ENCODE measurements at places on chromosomes 7 and 10.

DNA sequence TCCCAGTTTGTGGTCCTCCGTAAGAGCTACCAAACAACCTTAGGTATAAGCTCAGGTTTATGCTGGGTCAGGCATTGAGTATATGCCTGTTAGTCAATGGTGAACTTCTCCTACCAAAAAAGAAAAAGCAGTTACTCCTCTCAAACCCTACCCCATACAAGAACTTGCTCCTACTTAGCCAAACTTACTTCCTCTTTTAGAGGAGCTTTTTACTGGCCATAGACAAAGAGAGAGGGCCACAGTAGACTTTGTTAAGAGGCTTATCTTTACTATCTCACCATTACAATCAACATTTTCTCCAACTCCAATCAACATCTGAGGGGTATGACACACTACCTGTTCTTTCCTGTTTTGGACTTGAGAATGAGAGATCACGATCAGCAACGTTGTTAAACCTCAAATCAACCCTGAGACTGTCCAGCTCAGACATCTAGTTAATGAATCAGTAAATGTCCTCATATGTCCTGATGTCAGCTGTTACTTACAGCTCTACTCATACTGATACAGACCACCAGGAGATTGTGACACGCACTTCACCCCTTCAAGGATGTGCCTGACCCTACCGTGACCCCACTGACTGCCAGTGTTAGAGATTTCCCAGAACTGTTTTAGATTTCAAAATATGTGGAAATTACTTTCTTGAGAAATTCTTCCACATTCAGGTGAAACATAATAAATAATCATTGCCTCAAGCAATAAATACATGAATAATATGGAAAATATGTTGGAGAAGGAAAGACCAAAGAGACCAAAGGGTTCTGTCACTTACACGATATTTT is 18.4 kb upstream of the CCDC71L start:
- no peak for DNase-seq

DNA sequence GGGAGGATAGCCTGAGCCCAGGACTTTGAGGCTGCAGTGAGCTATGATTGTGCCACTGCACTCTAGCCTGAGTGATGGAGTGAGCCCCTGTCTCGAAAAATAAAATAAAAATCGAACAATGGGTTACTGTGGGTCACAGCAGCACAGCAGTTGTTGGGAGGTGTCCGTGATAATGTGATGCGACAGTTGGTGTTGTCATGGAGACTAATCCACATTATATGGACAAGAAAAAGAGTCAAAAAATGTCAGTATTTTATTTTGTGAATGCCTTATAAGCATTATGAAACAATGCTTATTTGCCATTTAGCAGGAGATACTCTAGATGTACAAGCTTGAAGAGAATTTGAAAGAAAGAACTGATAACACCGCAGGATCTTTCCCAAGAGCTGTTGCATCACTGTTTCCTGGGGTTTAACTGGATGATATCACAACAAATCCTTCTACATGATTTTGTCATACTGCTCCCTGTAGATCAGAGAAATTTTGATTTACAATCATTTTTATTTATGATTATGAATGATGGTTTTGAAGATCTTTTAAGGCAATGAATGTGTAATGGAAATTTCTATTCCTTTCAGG is 195.4 kb downstream of the BAMBI start:
- no peak for DNase-seq

DNA sequence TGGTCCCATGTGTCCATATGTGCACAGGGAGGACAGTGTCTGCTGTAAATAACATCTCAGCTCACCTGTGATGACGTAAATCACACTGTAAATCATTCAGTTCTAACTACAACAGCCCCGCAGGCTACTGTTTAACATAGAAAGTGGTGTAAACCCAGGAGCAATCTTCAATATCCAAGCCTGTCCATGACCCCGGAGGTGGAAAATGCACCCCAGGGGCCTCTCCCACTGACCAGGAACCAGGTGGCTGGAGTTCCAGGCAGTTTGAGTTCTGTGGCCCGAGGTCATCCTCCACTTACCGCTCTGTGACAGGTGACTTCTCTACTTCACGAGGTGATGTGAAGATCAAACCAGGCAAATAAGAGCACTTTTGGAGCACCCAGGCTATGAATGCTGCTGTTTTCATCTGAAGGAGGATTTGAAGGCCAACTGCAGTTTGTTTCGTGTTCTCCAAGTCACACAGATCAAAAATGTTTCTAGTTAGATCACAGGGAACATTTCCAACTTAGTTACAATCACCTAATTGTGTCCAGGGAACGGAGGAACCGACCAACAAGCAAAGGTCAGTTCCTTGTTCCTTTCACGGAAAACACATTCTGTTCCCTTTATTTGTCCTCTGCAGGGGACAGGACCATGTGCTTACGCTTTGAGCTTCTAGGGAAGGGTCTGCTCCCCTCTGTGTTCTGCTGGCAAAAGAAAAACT is 131.8 kb downstream of the WDR37 start:
- no peak for DNase-seq

DNA sequence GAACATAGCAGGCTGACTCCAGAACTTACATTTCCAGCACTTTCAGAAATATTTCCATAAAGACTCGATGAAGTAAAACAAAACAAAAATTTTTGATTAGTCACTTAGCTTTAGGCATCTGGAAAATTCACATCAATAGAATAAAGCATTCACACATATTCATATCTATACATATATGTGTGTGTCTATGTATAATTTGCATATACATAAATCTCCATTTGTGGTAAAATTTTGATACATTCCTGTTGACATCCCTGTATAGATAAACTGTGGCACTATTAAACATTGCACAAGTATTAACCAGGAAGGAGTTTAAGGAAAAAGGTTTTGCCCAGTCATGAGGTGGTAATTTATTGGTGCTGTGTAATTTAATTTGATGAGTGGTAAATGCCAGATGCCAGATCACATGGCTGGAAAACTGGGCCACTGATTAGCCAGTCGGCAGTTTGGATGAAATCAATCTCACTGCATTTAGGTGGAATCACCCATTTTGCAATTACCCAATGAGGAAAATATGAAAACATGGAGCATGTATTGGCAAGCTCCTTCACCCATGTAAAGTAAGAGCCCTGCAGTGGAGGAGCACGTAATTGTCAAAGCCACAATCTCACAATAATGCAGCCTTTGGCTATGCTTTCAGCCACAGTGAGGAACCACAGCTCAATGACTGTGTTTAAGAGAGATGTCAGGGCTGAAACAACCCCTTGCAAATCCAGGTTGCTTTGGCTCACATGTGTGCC is 294.6 kb downstream of the RNLS start:
- no peak for DNase-seq

DNA sequence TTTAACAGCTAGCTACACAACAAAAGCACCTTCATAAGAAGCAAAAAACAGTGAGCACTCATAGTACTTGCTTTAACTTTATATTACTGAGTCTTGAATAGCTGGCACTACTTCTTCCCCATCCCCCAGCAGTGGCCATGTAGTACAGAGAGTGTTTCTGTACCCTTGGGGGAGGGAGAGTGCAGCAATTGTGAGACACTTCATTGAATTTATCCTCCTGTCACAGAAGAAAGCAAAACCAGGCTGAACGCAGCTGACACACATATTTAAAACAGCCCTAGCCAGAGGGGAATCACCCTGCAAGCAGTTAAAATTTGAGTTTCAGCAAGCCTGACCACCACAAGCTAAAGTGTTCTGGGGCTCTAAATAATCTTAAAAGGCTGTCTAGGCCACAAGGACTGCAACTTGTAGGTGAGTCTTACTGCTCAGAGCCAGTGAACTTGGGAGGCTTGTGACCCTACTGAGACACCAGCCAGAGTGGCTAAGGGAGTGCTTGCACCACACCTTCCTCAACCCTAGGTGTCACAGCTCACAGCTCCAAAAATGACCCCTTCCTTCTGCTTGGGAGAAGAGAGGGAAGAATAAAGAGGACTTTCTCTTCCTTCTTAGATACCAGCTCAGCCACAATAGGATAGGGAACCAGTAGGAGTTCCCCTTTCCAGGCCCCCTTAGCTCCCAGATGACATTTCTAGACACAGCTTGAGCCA is 97.7 kb upstream of the MEOX2 start:
- no peak for DNase-seq

GRCh38 chr10:63622097-63622496 is 100.9 kb downstream of the REEP3 start:
- no peak for DNase-seq

DNA sequence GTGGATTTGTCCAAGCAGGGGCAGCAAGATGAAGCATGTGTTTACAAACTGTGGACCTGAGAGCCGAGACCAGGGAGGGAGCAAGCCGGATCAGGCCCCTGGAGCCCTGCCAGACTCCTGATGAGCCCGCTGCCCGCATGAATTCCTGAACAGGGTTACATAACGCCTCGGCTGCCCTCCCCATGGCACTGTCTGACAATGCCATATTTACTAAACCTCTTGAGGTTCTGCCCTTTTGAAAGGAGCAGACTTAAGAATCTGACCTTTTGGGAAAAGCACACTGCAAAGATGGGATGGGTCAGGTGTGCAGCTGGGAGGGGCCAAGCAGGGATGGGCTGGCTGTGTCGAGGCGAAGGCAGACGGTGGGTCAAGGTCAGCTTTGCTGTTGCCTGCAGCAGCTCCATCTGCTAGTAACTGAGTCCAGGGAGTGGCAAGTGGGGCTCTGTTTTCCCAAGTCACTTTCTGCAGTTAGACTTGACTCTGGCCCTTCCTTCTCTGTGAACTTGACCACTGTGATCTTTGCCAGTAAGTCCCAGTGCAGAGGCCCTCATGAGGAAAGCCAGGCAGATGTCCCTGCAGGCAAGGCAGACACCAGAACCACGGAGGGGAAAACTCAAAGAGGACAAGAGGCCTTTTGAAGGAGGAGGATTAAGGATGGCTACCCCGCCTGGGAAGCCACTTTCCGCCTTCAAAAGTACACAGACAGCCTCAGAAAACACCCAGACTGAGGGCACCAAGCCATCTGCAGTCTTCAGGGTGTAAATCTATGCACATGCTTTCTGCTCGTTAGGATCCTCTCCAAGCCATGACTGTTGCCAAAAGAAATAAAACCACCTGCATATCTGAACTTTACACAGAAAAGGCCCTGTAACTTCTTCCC is 175.8 kb downstream of the TNS3 start:
- no peak for DNase-seq

GRCh38 chr10:132631338-132631735 is 93.8 kb downstream of the INPP5A start:
- no peak for DNase-seq

DNA sequence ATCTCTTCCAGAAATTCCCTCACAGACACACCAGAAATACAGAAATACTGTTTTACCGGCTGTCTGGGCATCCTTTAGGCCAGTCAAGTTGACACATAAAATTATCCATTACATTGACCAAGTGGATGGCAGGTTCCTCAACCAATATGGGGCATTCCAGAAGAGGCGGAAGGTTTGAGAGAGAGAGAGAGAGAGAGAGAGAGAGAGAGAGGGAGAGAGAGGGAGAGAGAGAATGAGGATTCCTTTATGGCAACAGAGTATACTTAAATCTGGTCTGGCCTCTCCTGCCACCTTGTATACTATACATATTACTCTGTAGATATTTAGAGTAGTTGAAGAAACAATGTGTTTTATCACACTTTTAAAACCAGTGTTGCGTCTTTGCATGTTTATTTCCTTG is 214.1 kb downstream of the CAMK1D start:
- no peak for DNase-seq

DNA sequence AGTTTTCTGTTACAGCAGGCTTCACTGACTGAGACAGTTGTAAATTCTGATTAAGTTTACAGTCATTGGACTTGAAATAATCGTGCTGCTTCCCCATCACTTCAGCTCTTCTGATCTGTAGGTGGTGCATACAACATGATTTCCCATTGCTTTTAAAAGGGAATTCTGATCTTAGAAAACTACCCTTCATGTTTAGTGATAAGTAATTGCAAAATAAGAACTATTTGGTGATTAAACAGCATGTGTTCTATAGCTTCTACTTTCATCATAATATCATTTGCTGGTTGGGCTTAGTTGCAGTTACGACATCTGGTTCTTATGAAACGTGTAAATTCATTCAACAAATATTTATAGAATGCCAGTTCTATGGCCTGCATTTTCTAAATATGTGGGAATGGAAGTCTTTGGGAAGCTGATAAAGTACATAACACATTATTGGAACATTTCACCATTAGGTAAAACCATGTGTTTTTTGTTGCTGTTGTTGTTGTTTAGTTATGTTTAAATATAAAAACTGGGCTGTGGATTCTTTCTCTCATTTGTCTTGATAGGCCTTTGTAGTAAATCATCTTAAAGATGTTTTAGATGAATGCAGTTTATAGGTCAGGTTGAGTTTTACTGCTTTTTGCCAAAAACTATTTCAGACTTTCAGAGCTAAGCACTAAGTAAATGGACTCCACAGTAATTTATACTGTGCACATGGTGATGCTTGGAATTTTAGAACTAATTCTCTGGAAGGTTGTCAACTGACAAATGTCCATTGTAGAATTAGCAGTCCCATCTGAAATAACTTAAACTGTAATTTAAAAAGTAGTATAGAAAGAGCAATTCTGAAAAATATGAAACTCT is 13.1 kb downstream of the GNAI1 start:
- no peak for DNase-seq

DNA sequence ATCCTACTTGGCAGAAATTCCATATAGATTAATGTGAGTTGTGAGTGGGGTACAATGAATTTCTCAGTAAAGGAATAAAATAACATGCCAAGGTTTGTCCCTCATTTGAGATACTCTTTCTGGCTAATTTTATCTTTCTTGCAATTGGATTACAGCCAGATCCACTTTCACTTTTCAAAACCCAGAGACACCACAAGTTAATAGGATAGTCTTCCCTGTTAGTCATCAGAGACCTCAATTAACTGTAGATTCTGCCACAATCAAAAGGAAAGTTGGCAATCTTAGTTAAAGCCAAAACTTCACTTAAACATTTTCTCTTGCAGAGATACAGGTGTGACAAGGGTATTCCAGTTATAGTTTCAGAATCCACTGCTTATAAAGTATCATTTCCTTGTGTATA is 91.4 kb upstream of the PHYHIPL start:
- DNase-seq, result no peak

- no peak for DNase-seq
Observed at GRCh38 chr10:124299696-124300095, 119.0 kb downstream of the OAT start.

DNA sequence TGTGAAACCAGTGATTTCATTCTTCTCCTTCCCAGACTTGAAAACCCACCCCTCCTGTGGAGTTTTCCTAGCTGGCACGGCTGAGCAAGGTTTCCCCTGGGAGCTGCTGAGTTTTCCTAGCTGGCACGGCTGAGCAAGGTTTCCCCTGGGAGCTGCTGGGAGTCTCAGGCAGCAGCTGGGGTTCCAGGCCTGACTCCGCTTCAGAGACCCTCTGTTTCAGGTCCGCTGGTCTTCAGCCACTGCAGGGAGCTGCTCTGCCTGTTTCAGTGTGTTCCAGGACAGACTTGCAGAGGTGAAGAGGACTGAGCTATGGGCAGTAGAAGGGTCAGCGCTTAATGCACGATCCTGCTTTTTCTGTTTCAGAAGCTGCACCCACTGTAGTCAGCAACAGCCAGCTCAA is 104.9 kb downstream of the XRCC2 start:
- no peak for DNase-seq

DNA sequence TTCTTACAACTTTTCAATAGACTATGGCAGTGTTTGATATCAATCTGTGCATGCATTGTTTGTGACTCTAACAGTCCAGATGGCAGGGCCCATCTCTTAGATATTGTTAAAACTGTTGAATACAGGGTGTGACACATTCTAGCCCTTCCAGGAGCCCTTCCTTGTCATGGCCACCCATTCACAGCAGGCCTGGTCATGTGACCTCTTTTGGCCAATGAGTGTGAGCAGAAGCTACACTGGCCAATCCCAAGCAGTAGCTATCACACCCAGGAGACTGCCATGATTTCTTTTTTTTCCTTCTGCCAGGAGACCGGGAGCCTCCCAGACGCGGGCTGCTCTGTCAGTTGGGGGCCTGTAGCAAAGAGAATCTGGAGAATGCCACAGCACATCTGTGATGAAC is 655.4 kb upstream of the MKI67 start:
- DNase-seq, result no peak

- DNase-seq, result no peak
Observed at GRCh38 chr7:149865437-149865836, 8.3 kb upstream of the ATP6V0E2 start.

All from stimulated activated CD8-positive, alpha-beta memory T cell treated with anti-CD3 and anti-CD28 coated beads, Interleukin-15, amount 100 ng/mL, for 4 hours (primary cell).